Tibial artery (tissue), 4 donors: ENCODE measurements at places on chromosomes 16 and 17.

DNA sequence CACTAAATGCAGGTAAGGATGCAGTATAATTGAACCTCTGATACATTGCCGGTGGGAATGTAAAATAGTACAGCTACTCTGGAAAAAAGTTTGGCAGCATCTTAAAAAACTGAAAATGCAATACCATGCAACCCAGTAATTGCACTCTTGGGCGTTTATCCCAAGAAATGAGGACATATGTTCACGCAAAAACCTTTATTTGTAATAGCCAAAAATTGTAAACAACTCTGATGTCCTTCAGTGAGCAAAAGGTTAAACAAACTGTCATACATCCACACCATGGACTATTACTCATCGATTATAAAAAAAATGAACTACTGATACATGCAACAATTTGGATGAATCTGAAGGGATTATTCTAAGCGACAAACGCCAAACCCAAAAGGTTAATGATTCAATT lies 16.9 kb downstream of the SYNRG start:
- H3K4me1 ChIP-seq, result no peaks in the 10 kb centered on the region
- H3K27me3 ChIP-seq, result no peaks in the 10 kb centered on the region
- H3K4me3 ChIP-seq, result no peak overlapping the region
- no peak overlapping the region for H3K27ac ChIP-seq

DNA sequence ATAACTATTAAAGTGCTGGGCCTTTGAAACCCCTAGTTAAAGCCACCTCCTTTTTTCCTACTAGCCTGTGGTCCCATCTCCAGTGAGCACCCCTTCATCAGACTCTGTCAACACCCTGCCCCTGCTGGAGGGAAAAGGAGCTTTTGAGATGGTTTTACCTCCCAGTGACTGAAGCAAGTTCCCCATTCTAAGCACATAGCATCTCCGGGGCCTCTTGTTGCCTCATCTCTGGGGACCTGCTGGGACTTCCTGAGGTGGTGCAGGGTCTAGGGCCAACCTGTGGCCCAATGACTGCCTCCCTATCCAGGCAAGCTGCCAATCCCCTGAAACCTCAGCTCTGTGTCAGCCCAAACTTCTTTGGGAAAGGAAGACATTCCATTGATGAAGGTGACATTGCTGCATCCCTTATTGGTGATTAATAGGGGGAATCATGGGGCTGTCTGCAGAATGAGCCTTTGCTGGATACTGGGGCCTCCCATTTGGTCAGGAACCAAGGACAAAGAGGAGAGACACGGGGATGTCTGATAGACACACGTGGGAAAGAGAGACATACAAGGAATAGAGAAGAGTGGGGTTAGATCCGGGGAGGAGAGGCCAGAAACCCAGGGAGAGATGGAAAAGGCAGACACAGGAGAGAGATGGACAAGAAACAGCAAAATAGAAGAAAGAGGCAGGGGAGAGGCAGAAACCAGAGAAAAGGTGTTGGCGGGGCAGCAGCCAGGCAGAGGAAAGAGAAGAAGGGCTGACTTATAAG lies 2.4 kb downstream of the C1QL1 start:
- no peaks in the 10 kb centered on the region for H3K4me1 ChIP-seq
- H3K4me3 ChIP-seq, result no peak overlapping the region
- no peak overlapping the region for H3K27ac ChIP-seq
- H3K27me3 ChIP-seq, result peaks cover 10% of the 10 kb centered on the region
- H3K36me3 ChIP-seq, result no peaks in the 10 kb centered on the region

GRCh38 chr17:28749516-28750177 lies 5.8 kb downstream of the TRAF4 start:
- no peaks in the 10 kb centered on the region for H3K27me3 ChIP-seq
- H3K4me1 ChIP-seq, result peaks cover 27% of the 10 kb centered on the region
- no peak overlapping the region for H3K27ac ChIP-seq
- peaks cover 26% of the 10 kb centered on the region for H3K36me3 ChIP-seq

- DNase-seq, result no peak
- H3K4me1 ChIP-seq, result no peaks in the 10 kb centered on the region
- H3K4me3 ChIP-seq, result no peak overlapping the region
- no peak overlapping the region for H3K27ac ChIP-seq
- H3K36me3 ChIP-seq, result no peaks in the 10 kb centered on the region
Measured at GRCh38 chr16:51723036-51723724, 572.1 kb upstream of the SALL1 start.

- H3K27me3 ChIP-seq, result no peaks in the 10 kb centered on the region
- no peaks in the 10 kb centered on the region for H3K4me1 ChIP-seq
- no peak overlapping the region for H3K4me3 ChIP-seq
- H3K36me3 ChIP-seq, result no peaks in the 10 kb centered on the region
Measured at GRCh38 chr16:50938932-50939331, 197.0 kb downstream of the CYLD start.

GRCh38 chr17:40442392-40443195 lies 656 bp upstream of the IGFBP4 start:
- H3K4me1 ChIP-seq, result no peaks in the 10 kb centered on the region
- no peaks in the 10 kb centered on the region for H3K27me3 ChIP-seq
- no peaks in the 10 kb centered on the region for H3K36me3 ChIP-seq
- H3K4me3 ChIP-seq, result peak overlapping the region; percentile 67
- peak overlapping the region; percentile 94 for H3K27ac ChIP-seq
- peak; percentile 55 for DNase-seq

DNA sequence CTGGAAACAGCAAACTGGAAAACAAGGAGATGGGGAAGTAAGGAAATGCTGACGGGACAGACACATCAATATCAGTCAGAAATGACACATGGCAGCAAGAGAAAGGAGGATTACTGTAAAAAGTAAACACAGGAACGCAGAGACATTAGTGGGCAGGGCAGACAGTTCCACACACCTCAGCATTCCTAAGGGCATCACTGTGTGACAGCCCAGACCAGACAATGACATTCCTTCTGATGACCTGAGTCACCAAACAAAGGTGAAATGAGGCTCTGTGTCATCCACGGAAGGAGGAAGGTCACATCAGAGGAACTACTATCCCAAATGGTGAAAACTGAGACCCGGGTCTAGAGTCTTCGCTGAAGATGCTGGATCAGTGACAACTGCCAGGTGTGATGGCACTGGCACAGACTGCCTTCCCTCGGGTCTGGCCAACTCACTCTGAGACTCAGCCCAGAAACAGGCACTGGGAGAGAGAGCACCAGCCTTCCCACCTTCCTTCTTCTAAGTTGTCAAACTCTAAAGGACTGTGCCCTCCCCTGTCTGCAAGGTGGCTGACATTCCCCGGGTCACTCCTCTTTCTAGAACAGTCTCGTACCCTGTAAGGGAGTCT lies 36.7 kb downstream of the TK2 start:
- no peak overlapping the region for H3K4me3 ChIP-seq
- H3K27me3 ChIP-seq, result no peaks in the 10 kb centered on the region
- peaks cover 10% of the 10 kb centered on the region for H3K4me1 ChIP-seq
- peak; percentile 61 for DNase-seq
- no peaks in the 10 kb centered on the region for H3K36me3 ChIP-seq

- no peaks in the 10 kb centered on the region for H3K4me1 ChIP-seq
- no peaks in the 10 kb centered on the region for H3K27me3 ChIP-seq
- no peaks in the 10 kb centered on the region for H3K36me3 ChIP-seq
- no peak overlapping the region for H3K4me3 ChIP-seq
- no peak for DNase-seq
- H3K27ac ChIP-seq, result no peak overlapping the region
Measured at GRCh38 chr16:7148606-7149005, 184.0 kb upstream of the RBFOX1 start.

DNA sequence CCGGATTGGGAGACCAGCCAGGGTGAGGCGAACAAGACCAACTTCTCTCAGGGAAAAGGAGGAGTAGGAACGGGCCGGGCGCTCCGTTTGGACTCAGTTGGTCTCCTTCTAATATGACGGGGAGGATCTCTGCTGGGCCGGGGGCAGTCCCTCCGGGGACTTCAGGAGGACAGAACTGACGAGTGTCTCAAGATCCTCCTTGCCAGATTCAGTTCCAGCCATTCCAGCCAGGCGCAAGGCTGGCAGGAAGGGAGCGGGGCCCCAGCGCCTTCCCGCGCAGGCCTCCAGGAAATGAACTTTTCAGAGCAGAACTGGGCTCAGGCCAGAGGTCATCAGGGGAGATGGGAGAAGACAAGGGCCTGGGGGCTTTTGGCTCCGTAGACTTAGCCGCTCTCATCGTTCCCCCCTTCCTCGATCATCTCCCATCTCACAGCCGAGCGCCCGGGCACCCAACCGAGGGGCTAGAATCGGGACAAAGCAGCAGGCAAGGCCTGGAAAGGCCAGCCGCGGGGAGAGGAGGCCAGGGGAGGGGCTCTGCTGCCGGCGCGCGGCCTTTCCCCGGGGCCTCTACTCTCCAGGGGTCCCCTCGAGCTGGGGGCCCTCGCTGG lies 1.6 kb downstream of the ZNF423 start:
- peak overlapping the region; percentile 86 for H3K27ac ChIP-seq
- H3K36me3 ChIP-seq, result no peaks in the 10 kb centered on the region
- no peaks in the 10 kb centered on the region for H3K27me3 ChIP-seq
- peak overlapping the region; percentile 74 for H3K4me3 ChIP-seq

GRCh38 chr17:48191362-48191761 lies 83.8 kb downstream of the SNX11 start:
- peaks cover 49% of the 10 kb centered on the region for H3K27me3 ChIP-seq
- H3K4me3 ChIP-seq, result no peak overlapping the region
- no peak overlapping the region for H3K27ac ChIP-seq
- no peaks in the 10 kb centered on the region for H3K4me1 ChIP-seq
- no peaks in the 10 kb centered on the region for H3K36me3 ChIP-seq

DNA sequence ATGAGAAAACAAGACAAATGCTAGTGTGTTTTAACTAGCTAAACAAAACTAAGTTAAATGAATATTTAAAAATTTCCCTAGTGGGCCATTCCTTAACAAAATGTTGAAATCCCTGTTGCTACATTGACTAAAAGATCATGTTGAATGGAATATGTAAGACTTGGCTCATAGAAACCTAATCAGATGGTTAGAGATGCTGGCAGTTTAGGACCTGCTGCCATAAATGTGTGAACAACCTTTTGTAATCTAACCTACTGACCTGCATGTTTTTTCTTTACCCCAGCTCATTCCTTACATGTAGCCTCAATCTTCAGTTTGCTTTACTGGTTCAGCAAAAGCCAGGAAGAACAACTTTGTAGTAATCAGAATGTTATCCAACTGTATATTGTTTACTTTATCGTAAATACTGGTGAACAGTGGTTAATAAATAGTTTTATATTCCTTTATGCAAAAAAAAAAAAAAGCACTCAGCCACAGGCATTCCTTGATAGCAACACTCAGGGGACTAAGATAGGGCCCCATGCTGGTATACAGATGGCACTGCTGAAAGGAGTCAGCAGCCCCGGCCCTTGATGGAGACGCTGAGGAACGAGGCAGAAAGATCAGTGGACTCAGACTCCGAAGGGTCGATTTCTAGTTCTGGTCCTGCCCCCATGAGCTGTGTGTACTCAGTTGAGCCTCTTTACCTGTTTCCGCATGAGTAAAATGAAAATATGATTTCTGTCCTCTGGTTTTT lies 78.2 kb downstream of the MARF1 start:
- H3K4me1 ChIP-seq, result no peaks in the 10 kb centered on the region
- no peaks in the 10 kb centered on the region for H3K27me3 ChIP-seq
- no peak overlapping the region for H3K4me3 ChIP-seq
- H3K36me3 ChIP-seq, result peaks cover 6% of the 10 kb centered on the region
- no peak overlapping the region for H3K27ac ChIP-seq

- peaks cover 5% of the 10 kb centered on the region for H3K4me1 ChIP-seq
- H3K27me3 ChIP-seq, result peaks cover 13% of the 10 kb centered on the region
- H3K4me3 ChIP-seq, result no peak overlapping the region
- DNase-seq, result no peak
- no peak overlapping the region for H3K27ac ChIP-seq
Measured at GRCh38 chr16:66342294-66342900, 24.1 kb upstream of the CDH5 start.

DNA sequence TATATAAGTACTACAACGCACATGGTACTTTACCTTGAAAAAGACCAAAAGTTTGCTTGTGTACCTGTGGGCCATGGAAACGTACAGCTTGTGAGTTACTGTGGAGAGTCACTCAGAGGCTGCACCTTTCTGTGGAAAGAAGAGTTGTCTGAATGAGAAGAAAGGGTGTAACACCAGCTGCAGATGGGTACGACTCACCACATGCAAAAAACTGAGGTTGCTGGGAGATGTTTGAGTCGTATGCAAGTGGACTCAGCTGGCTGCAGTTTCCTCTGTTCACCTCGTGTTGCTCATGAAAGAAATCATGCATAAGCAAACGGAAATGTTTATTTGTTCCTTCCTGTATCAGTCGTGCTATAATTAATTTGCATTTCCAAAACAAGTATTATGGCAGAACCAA lies 22.4 kb upstream of the DYNLRB2 start:
- H3K27me3 ChIP-seq, result no peaks in the 10 kb centered on the region
- H3K27ac ChIP-seq, result no peak overlapping the region
- H3K4me1 ChIP-seq, result no peaks in the 10 kb centered on the region
- no peaks in the 10 kb centered on the region for H3K36me3 ChIP-seq

- DNase-seq, result no peak
- peaks cover 30% of the 10 kb centered on the region for H3K36me3 ChIP-seq
Measured at GRCh38 chr17:66740226-66740625, 94.7 kb upstream of the CACNG5 start.

- no peaks in the 10 kb centered on the region for H3K27me3 ChIP-seq
- H3K36me3 ChIP-seq, result no peaks in the 10 kb centered on the region
- no peak overlapping the region for H3K27ac ChIP-seq
- peaks cover 30% of the 10 kb centered on the region for H3K4me1 ChIP-seq
Measured at GRCh38 chr16:73176577-73177013, 128.7 kb upstream of the ZFHX3 start.

DNA sequence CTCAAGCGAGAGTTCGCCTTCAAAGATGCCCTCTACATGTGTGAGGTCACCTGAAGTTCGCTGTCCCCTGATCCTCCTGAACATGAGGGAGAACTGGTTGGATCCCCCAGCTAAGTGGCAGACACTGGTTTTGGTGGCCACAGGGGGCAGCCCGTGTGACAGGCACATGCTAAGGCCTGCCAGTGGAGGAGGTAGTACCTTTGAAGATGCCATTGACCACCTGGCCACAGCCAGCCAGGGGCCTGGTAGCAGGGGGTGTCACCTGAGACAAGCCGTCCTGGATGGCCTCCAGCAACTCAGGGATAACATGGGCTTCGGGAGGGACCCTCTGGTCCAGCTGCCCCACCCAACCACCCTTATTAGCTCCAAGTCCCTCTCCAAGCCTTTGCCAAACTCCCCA lies 7.3 kb upstream of the ALDH3A1 start:
- DNase-seq, result no peak
- no peaks in the 10 kb centered on the region for H3K36me3 ChIP-seq
- peaks cover 3% of the 10 kb centered on the region for H3K4me1 ChIP-seq
- H3K4me3 ChIP-seq, result no peak overlapping the region
- peak overlapping the region; percentile 91 for H3K27ac ChIP-seq
